ENCODE measurements at places on chromosomes 7 and 10.

DNA sequence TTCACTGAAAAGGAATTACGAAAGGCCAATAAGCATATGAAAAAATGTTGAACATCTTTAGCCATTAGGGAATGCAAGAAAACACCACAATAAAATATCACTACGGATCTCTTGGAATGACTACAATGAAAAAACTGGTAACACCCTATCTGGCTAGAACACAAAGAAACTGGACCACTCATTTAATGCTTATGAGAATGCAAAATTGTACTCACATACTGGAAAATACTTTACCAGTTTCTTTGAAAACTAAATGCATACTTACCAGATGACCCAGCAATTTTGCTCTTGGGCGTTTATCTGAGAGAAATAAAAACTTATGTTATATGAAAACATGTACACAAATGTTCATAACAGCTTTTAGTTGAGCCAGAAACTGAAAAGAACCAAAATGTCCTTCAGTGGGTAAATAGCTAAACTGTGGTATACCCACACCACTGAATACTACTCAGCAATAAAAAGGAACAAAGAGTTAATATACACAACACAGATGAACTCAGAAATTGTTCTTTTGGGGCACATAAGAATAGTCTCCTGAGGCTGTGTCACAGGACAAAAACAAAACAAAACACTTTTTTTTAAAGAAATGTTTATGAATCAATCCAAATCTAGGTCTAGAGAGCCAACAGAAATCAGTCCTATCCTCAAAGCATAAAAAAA, 23.5 kb downstream of the CNOT4 start:
- no peak for DNase-seq

GRCh38 chr7:46847126-46847525, 734.8 kb downstream of the TNS3 start:
- no peak for DNase-seq

- no peak for DNase-seq
Observed at GRCh38 chr10:113454341-113455061, 98.4 kb upstream of the HABP2 start.

DNA sequence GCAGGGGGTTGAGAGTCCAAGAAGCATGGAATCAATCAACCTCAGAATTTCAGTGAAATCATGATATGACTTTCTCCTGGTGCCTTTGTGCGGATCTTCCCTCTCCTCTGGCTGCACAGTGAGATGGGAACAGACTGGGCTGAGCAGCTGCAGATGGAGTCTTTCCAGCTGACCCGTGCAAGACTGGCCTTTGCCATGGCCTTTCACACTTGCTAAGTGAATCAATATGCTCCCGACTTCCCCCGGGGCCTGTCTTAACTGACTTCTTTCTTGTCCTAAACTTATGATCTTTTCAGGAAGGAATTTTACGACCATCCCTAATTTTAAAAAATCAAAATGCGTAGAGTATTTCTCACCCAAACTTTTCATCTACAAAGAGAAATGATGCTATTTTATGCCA, 469.9 kb downstream of the GALNT17 start:
- DNase-seq, result no peak

DNA sequence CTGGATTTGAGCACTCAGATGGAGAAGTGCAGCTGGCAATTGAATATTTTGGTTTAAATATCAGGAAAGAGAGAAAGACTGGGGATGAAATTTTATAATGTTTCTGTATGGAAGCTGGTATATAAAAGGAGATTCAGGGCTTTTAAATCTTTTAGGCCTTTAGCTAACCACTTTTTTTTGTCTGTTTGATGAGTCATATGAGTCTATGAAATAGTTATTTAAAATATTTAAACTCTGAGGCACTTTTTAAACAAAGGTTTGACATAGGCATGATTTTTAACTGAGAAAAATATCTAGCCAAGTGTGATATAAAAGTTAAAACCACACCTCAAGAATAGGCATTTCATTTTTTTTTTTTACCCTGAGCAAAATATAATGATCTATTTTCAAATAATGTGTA, 944.3 kb downstream of the GATA3 start:
- no peak for DNase-seq

DNA sequence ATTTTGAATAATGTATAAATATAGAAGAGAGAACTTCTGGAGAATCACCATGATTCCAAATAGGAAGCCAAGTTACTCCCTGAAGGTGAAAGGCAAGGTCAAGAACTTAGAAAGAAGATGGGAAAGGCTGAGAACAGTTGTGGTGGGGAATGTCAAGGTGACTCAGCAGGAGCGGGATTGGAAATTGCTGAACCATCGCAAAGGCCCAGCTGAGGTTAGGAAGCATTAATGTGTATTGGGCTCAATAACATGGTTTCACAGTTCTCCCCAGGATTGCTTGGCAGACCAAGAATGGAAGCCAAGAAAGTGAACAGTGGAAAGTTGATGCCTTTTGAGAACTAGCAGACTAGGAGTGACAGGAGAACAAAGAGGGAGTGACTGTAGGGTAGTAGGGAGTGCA, 133.3 kb downstream of the VTI1A start:
- no peak for DNase-seq

- no peak for DNase-seq
Observed at GRCh38 chr7:105690325-105690945, 109.1 kb upstream of the EFCAB10 start.

DNA sequence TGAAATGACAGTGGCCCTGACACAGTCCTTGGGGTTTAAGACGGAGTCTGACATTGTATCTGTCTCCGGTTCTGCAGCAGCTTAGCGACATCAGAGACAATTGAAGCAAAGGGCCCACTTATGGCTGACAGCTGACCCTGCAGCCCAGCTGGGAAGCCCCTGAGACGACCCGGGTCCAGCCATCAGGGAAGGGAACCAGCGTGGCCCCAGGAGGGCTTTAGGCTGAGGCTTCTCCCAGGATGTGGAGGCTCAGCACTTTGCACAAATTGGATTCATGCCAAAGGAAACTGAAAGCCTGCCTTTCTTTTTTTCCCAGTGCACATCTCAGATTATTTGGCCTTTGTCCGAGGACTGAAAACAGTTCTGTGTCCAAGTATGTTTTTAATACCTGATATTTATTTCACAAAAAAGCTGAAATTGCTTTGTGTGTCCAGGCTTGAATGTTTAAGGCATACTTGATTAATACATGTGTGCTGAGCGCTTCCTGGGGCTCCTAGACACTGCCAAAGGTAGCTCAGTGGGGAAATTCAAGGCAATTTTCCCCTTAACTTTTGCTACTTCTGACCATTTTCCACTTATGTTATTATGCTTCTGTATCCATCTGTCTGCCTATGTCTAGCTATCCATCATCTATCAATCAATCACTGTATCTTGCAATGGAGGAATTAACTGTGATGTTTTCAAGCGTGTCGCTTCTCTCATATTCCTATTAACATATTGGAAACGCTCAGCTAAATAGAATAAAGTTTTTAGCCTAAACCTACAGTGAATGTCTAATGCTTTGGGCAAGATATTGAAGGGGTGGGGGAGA, 34.8 kb downstream of the KLF6 start:
- no peak for DNase-seq

- no peak for DNase-seq
Observed at GRCh38 chr10:82440775-82441174, 565.8 kb downstream of the NRG3 start.

DNA sequence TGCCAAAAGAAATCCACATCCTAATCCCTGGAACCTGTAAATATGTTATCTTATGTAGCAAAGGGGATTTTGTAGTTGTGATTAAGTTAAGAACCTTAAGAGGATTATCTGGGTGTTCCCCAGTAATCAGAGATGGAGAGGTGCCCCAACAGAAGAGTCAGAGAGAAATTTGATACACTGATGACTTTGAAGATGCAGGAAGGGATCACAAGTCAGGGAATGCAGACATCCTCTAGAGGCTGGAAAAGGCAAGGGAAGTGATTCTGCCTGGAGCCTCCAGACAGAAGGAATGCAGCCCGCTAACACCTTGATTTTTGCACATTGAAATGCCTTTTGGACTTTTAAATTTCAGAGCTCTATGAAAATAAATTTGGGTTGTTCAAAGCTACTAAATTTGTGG, 531.7 kb downstream of the DNAJB9 start:
- no peak for DNase-seq

All from cortex of kidney (tissue), 1 donor.